HFFc6 (cell line): ENCODE measurements at places on chromosomes 2 and 18.

- no peak for DNase-seq
Measured at GRCh38 chr2:236919209-236919608, 166.5 kb upstream of the COPS8 start.

DNA sequence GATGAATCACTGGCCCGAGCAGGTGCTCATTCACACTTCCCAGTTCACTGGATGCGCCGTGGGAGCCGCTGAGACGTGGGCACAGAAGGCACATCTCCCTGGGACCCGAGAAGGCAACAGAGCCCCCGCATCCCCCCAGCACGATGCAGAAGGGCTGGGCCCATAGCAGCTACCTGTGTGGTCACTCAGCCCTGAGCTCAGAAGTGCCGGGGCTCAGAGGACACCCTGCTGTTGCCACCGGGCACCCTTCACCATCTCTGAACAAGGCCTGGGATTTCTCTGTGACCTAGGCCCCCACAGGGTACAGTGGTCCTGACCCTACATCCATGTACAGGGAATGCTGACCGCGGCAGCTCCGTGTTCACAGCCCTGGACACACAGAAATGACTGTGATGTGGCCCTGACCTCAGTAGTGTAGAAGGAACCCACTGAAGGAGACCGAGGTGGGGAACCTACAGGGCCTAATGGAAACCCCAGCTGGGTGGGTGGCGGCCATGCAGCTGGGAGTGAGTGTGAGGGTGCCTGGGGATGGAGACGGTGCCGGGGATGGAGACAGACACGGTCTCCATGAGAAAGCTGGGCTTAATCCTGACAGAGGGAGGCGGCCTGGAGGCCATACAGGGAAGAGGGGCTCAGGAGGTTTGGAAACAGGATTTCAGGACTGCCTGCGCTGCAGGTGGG, 111.9 kb upstream of the OTOS start:
- no peak for DNase-seq

DNA sequence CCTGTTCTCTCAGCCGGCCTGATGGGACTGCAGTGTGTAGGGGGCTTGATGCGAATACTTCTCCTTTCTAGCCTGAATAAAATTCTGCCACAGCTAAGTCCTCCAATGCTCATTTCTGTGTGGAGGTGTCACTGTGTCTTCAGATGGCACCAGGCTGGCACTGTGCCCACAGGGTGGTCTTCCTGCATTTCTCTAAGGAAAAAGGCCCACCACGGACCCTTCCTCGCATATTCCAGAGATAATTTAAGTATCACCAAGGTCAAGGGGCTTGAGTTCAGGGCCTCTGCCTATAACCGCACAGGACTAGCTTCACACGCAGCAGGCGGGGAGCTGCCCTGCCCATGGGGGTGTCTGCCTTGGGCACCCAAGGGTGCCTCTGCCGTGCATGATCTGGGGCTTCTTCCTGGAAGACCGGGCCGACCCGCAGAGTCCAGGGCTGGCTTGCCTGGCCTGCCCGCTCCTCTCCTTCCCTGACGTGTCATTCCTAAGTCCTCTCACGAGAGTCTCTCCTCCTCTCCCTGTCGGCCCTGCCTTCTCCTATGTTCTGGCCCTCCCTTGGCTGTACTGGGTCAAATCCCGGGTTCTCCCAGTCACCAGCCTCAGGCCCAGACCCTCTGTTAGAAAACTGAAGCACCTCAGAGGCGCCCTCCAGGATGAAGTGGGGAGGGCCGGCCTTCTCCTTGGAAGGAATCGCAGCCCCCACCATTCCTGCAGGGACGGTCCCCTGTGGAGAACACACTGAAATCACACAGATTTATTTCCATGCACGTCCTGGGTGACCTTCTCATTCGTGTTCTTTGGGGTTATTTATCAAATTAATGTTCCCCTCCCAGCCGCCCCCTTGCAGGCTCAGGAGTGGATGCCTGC, 48.9 kb upstream of the PXDN start:
- no peak for DNase-seq

DNA sequence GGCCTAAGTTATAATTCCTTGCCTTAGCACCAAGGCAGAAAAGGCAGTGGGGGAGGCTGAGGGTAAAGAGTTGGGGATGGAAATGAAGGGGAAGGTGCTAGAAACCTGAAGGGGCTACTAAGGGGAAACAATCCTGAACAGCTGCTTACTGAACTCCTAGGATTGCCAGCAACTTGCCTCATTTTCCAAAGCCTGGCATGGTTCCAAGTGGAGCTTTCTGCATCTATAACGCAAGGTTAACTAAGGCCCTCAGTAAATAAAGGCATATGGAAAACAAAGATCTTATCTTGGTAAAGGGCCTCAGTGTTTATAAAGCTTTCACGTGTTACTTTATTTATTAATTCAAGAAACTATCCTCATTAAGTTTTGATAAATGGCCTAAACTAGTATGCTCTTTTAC, 10.9 kb downstream of the MEP1B start:
- no peak for DNase-seq

GRCh38 chr2:183455056-183455455, 330.8 kb downstream of the NUP35 start:
- DNase-seq, result no peak

GRCh38 chr2:62319070-62319469, 123.2 kb downstream of the B3GNT2 start:
- DNase-seq, result no peak

DNA sequence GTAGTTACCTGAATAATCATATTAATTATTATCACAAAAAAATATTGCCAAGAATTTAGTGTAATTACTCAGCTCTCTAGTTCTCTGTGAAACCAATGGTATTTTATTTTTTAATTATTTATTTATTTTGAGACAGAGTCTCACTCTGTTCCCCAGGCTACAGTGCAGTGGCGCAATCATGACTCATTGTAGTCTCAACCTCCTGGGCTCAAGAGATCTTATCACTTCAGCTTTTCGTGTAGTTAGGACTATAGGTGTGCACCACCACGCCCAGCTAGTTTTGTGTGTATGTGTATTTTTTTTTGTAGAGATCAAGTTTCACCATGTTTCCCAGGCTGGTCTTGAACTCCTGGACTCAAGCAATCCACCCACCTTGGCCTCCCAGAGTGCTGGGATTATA, 440.4 kb upstream of the CDH20 start:
- no peak for DNase-seq

GRCh38 chr2:74146929-74147726, 584 bp downstream of the BOLA3 start:
- peak; percentile 34 for DNase-seq

DNA sequence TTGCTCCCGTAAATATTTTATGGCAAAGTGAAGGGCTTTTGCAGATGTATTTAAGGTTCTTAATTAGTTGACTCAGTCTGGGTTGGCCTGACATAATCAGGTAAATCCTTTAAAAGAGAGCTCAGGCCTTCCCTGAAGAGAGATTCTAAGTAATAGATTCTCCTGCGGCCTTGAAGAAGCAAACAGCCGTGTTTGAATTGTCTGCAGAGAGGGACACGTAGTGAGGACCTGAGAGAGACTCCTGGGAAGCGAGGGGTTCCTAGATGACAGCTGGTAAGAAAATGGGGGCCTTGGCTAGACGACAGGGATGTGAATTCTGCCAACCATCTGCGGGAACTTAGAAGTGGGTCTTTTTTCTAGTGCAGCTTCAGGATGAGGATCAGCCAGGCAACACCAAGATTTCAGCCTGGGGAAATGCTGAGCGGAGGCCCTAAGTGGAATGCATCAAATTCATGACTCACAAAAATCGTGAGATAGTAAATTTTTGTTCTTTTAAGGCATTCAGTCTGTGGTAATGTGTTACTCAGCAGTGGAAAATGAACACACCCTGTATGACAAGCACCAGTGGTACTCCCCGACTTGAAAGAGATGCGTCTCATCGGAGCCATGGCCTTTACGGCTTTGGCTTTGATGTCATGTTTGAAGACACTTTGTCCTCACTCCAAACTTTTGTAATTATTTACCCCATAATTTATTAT, 62.1 kb upstream of the SMIM21 start:
- DNase-seq, result peak; percentile 97

DNA sequence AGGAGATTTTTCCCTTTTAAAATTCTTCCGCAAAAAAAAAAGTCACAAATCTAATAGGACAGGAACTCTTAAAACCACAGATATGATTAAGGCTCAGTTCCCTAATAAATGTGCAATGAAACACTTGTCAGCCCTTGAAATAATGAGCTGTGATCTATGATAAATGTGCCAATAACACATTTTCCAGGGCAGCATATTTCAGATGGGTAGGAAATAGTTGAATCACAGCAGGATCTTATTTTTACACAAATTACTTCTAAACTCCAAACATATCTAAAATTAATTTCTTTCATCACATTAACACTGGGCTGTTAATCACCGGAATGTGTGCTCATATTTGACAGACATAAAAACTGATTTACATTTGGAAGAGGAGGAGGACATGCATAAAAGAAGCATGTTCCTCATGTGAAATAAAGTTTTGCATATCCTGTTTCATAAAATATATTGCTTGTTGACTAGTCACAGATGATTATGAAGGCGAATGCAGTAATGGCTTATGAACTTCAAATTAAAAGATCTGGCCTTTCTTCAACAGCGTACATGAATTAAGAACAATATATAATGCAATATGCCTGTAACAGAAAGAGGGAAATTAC, 281.4 kb downstream of the PAX3 start:
- DNase-seq, result no peak

DNA sequence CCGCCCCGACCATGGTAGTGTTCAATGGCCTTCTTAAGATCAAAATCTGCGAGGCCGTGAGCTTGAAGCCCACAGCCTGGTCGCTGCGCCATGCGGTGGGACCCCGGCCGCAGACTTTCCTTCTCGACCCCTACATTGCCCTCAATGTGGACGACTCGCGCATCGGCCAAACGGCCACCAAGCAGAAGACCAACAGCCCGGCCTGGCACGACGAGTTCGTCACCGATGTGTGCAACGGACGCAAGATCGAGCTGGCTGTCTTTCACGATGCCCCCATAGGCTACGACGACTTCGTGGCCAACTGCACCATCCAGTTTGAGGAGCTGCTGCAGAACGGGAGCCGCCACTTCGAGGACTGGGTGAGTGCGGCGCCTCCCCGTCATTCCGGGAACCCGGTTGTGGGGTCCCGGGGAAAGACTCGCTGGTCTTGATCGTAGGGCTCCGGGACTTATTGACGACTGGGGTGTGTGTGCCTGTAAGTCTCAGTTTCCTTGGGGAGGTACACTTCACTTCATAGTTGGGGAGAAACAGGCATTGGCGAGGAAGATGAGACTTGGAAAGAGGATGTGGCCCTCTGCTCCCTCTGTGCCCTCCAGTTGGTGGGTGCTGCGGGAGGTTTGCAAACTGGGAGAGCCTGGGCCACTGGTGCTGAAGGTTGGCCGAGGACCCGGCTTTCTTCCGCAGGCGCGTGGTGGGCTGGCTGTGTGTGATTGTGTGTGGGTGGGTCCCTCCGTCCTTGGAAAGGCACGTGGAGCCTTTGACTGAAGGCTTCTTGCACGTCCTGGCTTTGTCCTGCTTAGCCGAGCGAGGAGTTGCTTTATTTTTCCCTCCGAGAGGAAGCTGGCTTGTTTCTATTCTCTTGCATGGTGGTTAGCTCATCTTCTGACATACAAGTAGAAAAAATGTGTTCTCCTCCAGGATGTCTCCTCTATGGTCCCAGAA, 886 bp downstream of the PRKCE start:
- DNase-seq, result peak; percentile 34

DNA sequence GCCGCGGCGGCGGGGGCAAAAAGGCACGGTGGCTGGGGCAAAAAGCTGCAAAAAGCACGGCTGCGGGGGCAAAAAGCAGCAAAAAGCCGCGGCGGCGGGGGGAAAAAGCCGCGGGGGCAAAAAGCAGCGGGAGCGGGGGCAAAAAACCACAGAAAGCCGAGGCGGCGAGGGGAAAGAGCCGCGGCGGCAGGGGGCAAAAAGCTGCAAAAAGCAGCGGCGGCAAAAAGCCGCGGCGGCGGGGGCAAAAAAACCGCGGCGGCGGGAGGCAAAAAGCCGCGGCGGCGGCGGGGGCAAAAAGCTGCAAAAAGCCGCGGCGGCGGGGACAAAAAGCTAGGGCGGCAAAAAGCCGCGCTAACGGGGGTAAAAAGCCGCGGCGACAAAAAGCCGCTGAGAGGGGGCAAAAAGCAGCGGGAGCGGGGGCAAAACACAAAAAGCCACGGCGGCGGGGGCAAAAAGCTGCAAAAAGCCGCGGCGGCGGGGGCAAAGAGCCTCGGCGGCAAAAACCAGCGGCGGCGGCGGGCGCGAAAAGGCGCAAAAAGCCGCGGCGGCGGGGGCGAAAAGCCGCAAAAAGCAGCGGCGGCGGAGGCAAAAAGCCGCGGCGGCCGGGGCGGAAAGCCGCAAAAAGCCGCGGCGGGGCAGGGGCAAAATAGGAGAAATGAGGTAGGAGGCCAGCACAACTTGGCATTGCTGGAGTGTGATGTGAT, 123.4 kb downstream of the ANKRD30BL start:
- DNase-seq, result no peak

DNA sequence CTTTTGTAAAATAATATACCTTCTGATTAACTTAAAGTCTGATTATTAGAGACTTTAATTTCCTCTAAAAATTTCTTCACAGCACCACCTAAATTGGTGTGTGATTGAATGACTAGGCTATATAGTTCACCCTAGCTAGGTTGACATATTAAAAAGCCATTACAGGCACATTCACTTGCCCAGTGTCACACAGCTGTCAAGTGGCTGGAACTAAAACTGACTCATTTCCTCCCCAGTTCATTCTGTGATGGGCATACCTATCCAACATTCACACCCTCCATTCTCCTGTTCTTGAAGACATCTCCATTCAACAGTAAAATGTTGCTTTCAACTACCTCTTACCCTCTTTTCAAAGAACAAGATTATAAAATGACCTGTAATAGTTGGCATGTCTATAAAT, 334.5 kb downstream of the ARHGAP15 start:
- no peak for DNase-seq

GRCh38 chr18:80159713-80160636, 50.9 kb downstream of the ADNP2 start:
- DNase-seq, result no peak

DNA sequence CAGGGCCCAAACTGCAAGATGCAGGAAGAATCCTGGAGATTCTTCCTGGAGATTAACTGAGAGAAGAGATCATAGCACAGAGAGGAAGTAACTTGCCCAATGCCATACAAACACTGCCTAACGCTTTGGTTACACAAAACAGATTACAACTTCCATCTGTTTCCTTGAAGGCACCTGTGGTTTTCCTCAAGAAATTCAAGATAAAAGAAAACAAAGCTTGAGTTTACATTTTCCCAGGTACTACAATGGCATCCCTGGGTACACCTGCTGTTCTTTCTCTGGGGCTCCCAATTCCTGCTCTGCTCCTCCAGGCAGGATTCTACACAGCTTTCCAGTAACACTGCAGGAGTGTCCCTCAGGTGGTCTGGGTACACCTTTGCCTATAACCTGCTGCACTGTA, 781.9 kb upstream of the ID2 start:
- DNase-seq, result no peak

GRCh38 chr18:33123862-33124518, 316.5 kb downstream of the CCDC178 start:
- DNase-seq, result no peak

DNA sequence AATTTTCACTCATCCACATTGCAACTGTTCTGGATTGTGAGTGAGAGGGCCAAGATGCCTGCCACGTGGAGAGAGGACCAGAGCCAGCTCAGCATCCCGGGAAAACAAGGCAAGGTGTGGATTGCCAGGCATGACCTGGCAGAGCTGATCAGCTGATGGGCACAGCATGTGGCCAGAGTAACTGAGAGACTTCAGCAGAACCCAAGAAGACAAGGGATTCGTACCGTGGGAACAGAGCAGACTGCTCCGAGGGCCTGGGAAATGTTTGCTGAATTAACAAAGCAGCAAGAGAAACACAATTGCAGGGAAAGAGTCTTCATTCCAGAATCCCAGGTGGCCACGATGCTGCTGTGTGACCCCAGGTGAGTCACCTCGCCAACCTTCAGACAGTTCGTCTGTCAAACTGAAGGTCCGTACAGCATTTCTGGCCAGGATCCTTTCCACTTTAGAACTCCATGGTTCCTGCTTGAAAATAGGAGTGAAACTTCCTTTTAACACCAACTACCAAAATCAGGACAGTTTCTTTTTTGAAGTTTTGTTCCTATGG, 26.3 kb upstream of the POMC start:
- no peak for DNase-seq
